ENCODE measurements at places on chromosomes 7 and 10.

GRCh38 chr10:119933179-119933578, 40.6 kb downstream of the SEC23IP start:
- no peak for DNase-seq

GRCh38 chr7:92968502-92968901, 132.1 kb upstream of the CDK6 start:
- no peak for DNase-seq

GRCh38 chr10:73997787-73998622, at the start of gene VCL:
TSS of gene VCL (plus strand) at chr10:73998116. CDS start at chr10:73998208, 92 bp downstream.
- peak; percentile 97 for DNase-seq

DNA sequence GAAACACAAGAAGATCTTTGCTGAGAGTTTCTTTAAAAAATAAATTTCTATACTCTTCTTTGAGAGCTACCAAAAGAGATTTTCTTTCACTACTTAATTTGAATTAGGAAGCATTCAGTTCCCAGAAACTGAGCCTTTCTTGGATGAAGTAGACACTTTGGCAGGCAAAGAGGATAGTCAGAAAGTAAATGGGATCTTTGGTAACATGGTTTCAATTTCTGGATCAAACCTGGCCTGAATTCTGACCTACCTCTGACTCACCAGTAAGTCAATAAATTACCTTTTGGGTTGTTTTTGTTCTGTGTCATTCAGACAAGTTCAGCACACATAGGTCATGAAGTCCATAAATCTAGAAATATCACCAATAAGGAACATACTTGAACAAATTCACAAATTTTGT, 26.8 kb upstream of the CABCOCO1 start:
- DNase-seq = no peak

GRCh38 chr7:151351967-151352366, 10.4 kb downstream of the NUB1 start:
- DNase-seq = no peak

DNA sequence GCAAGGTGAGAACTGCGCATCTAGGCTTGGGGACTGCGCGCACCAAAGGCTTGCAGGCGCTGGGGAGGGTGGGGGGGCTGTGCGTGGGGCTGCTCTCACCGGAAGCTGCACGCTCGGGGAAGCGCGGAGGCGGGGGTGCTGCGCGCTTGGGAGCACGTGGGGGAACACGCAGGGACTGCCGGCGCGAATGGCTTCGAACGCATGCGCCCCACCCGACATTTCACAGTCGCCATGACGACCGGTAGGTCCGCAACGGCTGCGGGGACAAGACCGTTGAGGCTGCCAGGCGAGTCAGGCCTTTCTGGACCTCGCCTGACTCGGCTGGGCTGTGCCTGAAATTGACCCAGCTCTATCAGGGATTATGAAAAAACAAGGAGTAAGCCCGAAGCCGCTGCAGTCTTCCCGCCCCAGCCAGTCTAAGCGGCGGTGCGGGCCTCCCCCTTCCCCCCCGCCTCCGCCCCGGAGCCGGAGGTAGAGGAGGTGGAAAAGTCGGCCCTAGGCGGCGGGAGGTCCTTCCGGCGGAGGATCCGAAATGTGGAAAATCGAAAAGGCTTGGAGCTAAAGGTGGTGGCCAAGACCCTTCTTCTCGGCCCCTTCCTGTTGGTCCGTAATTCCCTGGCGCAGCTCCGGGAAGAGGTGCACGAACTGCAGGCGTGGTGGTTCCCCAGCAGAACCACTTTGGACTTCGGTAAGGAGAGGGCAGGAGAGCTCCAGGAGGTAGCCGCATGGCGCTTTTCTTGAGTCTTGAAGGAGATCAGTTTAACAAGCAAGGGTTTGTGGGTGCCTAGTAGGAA, 34.9 kb upstream of the STEAP1 start:
- no peak for DNase-seq
